Globus pallidus (tissue), 1 donor: ENCODE measurements at places on chromosomes 7 and 10.

DNA sequence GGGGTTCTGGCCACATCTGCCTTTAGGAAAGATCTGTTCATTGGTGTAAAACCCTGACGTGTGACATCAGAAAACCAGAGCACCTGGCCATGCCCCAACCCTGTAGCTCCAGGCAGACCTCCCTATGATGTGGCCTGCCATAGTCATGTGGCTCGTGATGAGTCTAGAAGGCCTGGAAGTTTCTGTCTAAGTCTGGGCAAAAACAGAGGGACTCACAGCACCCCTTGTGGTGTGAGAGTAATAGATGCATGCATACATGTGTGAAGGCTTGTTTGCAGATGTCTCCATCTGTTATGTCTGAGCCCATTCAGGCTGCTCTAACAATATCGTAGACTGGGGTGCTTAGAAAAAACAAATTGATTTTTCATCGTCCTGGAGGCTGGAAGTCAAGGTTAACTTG lies 309.3 kb downstream of the PAXIP1 start:
- DNase-seq = no peak

- DNase-seq = no peak
These were observed 39.6 kb downstream of the GLI3 start for GRCh38 chr7:42197451-42197850.

DNA sequence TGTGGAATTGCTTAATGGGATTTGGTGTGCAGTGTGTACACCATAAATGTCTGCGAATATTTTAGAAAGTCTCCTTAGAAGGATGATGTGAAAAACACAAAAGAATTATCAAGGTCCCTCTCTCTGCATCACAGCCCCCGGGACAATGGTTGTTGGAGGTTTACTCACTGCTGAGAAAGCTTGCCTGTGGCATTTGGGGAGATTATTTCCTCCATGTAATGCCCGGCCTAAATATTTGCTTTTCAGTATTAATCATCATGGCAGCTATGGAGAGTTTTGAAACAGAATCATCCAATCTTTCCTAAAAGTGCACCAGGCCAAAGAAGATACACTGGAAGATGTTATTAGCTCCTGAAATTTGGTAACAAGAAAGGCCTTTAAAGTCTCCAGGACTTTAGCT lies 113.8 kb upstream of the ADCY1 start:
- DNase-seq = no peak

DNA sequence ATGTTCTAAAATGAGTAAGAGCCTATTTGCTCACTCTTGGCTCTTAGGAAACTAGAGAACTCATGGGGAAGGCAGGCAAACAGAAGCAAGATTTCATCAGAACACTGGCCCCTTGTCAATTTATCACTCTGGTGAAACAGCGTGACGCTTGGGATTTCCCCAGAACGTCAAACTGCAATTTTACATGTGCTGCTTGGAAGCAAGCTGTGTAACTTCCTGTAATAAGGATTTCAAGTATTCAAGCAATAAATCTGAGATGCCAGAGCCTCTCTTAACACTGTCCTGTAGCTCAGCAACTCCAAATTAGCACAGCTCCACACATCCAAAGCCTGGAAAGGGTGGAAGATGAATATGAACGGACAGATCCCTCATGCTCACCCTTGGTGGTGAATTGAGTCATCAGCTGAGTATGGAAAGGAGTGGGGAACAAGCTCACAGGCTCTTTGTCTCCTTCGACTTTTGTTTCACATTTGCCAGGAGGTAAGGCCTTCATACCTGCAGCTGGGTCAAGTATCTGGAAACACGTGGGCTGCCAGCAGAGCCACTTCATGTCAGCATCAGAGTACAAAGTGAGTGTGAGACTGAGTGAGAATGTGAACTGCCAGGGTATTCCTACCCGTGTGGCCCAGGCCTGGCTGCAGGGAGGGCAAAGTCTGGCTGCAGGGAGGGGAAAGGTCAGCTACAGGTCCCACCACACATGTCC lies 140.4 kb upstream of the NAMPT start:
- peak; percentile 42 for DNase-seq

DNA sequence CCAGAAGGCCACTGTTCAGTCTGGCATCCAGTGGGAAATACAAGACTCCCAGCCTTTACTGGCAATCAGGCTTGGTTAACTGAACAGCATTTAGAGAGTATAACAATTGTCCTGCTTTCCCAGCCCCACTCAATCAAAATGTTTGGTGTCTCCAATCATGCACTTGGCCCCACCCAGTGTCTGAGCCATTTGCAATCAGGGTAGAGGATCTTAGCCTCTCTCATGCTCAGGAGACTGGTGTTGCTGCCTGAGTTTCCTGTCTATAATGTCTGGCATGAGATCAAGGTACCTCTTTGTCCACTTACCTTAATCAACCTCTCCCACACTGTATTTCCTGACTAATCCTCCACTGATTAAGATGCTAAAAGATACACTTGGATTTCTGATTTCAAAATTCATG lies 290.2 kb upstream of the GHITM start:
- DNase-seq = no peak

GRCh38 chr7:156823435-156823834 lies 69.5 kb downstream of the LMBR1 start:
- DNase-seq = no peak

GRCh38 chr10:131925011-131925649 lies 24.3 kb downstream of the PPP2R2D start:
- no peak for DNase-seq

DNA sequence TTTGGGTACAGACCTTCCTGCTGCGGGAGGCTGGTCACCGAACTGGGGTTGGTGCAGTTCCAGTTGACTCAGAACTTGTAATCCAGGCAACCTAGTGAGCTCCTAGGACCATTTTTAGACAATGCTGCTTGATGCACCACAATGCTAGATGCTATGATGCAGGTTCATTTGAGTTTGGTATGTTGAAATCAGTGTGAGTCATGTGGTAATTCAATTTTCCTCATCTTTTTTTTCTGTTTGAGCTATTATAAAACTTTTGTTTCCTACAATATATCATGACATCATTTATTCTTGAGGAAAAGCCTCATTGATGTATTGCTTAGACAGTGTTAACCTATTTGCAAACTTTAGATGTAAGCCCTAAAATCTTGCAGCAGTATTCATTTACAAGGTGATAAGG lies 40.9 kb upstream of the MTPN start:
- no peak for DNase-seq

- DNase-seq = no peak
These were observed 816 bp downstream of the TECPR1 start for GRCh38 chr7:98251231-98251600.

DNA sequence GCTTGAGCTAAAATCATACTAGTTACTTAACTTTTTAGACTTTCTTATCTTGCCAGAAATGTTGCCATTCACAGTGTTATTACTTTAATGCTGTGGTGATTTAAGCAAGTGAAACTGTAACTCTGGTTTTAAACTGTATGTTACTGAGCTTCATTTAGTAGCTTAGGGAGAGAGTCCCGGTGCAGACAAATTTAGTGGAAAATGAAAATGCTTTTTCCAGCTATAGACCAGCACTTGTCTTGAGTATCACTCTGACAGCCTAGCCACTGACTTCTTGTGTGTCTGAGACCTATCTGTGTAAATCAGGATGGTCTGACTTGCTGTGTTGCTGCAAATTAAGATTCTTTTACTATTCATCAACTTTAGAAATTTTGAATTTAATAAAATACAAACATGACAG lies 200.8 kb downstream of the CACNB2 start:
- no peak for DNase-seq

DNA sequence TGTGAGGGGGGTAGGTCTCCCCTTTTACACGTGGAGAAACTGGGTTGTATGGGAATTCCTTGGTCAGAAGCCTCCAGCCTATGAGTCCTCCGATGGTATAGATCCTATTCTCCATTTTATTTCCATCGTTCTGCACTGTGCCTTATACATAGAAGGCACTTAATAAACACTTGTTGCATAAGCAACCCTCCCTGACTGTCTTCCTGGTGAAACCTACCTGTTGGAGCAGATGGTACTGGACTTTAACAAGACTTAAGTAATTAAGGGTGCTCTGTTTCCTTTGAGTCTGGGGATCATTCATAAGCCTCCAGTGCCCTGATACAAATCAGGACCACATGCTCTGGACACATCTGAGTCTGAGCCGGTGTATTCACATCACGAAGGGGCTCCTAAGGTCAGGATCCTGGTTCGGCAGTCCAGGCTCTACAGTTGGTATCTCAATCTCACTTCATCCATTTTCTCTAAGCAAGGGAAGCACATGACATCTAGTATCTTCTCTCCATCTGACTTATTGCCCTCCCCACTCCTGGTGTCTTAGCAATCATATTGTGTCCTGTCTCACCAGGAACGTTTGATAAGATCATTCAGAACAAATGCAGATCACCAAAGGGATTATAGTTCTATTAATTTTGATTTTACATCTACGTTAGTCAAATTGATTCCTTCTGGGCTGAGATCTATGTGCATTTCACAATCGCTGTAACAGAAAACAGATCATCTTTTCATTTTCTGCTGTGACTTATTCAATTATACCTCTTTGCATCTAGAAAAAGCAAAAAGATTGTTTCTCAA lies 22.8 kb upstream of the EZH2 start:
- no peak for DNase-seq

- DNase-seq = no peak
These were observed 11.9 kb upstream of the HUS1 start for GRCh38 chr7:47991270-47991669.

GRCh38 chr7:133570321-133570720 lies 317.4 kb downstream of the EXOC4 start:
- DNase-seq = no peak

DNA sequence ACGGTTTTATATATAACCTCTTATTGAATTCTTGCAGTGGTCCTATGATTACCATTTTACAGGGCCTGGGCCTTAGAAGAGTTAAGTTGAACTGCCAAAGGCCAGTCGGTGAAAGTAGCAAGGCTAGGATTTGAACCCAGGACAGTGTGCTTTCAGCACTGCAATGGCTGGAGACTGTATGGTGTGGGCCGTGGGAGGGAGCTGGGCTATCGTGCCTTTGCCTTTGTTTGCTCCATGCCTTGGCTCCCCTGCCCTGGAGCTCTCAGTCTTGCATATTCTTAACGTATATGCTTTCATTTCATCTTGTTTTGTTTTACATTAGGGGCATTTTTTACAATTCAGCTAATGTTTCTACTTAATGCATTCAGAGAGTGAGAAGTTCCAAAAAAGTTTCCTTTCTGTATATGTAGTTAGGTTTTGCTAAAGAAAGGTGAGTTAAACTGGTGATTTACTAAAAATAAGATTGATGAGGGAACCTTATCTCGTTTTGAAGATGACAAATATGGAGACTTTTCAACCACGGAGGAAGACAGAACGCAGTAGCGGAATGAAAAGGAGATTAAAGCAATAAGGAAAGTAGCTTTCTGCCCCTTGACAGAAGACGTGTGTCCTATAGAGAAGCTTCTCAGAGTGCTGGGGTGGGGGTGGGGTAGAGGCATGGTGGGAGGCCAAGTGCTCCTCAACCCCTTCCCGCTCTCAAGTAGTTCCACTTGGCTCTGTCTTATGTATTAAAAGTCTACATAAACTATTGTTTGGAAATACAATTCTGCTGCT lies 82.5 kb downstream of the RTKN2 start:
- DNase-seq = no peak

DNA sequence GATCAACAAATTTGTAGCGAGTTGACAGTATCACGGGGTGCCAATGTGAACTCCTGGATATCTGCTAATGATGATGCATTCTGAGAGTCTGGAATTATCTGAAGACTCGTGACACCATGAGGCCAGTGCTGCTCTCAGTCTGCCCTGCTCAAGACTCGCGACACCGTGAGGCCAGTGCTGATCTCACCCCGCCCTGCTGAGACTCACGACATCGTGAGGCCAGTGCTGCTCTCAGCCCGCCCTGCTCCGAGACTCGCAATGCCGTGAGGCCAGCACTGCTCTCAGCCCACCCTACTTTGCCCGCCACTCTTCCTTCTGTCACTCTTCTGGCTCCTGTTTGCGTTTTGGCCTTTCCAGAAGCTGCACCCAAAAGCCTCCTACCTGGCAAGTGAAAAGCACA lies 411.8 kb downstream of the PTPRN2 start:
- no peak for DNase-seq

GRCh38 chr10:52030975-52031374 lies 283.1 kb upstream of the DKK1 start:
- no peak for DNase-seq

DNA sequence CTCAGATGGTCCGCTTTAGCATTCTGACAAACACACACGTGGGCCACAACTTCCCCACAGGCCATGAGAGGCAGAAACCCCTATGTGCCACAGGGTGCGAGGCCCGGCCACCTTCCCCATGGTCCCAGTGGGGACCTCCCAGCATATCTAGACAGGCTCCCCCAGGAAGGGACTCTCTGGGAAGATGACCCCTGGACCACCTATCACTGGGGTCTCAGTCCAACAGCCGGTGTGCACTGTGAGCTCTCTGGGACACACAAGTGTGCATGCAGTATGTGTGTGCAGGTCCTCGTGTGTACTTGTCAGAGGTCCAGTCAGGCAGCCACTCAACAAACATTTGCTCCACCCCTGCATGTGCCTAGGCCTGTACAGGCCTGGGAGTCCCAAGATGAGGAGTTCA lies 18.7 kb downstream of the GRID1 start:
- no peak for DNase-seq

DNA sequence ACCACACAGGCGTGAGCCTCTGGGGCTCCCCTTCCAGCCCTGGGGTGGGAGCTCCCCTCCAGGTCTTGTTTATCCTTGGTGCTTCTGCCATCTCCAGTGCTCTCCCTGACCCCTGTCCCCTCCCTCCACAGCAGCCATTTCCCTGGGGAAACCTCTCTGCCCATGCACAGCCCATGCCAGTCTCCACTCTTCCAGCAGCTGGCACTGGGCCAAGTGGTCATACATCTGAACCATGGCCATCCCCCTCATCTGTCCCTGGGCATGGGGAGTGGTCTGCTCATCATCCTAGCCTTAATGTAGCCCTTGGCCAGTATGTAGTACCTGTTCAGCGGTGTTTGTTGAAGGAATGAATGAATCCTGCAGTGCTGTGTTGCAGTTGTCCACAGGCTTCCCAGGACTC lies 172.4 kb upstream of the ZNF32 start:
- DNase-seq = no peak

DNA sequence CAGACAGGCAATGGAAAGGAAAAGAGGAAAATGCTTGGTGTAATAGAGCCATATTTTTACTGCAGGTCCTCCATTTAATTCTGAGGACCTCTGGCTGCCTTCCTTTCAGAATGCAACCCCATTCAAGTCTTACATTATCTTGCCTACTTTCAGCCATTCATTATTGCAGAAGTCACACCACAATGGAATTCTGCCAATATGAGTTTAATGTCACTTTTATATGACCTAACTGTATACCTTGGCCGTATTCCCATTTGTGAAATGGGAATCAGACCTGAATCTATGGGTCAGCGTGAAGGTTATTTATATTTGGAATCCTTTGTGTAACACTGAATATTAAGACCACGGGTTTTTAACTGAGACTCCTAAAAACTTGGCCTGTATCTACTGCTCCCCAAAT lies 241.7 kb upstream of the AOAH start:
- DNase-seq = no peak

- peak; percentile 18 for DNase-seq
These were observed at the start of gene PRRT4 for GRCh38 chr7:128361411-128362379. PRRT4 (minus strand) TSS chr7:128361690.
